ENCODE measurements at places on chromosomes 5 and 9.

DNA sequence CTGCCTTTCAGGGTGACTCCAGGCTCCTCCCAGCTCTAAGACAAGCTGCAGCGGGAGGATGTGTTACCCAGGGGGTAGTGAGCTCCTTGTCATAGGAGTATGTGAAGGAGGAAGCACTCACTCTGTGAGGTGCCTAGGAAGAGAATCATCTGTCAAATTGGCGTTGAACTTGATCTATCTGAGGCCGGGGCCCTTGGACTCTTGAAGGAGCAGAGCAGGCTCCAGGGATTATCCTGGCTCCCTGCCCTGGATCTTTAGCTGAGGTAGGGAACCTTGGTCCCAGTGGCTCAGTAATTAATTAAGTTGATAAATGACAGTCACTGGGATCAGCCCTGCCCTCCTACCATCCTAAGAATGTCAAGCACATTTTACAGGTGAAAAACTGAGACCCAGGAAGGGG, 15.5 kb downstream of the ADGRD2 start:
- DNase-seq, result peak; percentile 62

DNA sequence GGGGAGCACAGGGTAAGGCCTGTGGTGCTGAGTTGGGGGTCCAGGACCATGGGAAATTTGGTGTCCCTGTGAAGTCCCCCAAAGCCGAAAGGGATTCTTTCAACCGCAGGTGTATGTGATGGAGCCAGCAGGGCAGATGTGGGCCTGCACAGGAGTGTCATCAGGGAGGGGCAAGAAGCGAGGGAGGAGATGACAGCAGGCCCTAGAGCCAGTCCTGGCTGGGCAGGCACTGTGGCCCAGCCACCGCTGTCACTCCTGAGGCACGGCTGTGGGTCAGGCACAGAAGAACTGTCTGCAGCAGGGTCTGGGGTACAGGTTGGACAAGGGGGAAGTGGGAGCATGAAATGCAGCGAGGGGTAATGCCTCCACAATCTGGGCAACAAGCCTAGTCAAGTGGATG, 4.8 kb downstream of the HK3 start:
- DNase-seq, result no peak

DNA sequence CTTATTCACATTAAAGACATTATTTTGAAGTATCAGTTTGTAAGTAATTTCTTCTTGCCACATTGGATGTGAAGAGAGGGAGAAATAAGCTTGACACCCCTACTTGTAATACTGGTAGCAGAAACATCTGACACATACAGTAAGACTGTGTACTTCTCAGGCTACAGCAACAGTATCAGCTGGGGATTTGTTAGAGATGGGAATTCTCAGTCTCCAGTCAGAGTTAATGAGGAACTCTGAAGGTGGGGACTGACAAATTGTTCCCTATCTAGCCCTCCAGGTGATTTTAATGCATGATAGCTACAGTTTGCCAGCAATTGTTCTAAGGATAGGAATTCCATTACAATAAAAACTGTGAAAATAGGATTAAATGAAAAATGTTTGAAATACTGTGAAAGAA, 524.8 kb downstream of the PRR16 start:
- DNase-seq, result peak; percentile 51

GRCh38 chr5:132006331-132007120, 4.9 kb downstream of the ACSL6 start:
- no peak for DNase-seq

- DNase-seq, result no peak
Measured at GRCh38 chr5:162268694-162269481, 201.3 kb downstream of the GABRG2 start.

DNA sequence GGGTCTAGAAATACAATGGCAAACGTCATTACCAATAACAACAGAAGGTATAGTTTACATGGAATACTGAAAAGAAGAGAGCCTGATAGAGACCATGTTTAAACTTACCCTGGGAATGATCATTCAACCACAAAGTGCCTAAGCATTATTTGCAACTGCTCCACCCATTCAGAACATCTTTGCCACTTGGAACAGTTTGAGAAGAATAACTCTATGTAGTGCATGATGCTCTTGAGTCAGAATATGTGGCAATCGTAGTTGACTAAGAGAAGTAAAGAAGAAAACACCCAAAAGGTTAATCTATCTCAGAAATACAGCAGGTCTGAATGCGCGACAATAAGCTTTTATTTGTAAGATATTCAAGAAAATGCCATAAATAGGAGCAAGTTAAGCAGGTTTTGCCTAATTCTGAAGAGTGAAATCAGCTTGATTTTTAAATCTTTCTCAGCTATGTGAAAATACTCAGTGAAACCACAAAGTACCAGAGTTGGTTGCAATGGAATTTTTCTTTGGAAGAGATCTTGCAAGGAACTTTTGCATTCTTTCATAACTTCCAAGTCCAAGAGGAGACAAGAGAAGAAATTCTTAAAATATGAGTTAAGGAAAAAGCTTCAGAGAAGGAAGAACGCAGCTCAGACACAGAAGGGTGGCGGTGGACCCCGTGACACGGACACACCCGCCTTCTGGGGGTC, 64.3 kb downstream of the HABP4 start:
- DNase-seq, result no peak

- DNase-seq, result peak; percentile 56
Measured at GRCh38 chr9:35910613-35911359, 1.5 kb downstream of the SPAAR start.

- DNase-seq, result no peak
Measured at GRCh38 chr5:67291671-67292070, 95.1 kb upstream of the CD180 start.

DNA sequence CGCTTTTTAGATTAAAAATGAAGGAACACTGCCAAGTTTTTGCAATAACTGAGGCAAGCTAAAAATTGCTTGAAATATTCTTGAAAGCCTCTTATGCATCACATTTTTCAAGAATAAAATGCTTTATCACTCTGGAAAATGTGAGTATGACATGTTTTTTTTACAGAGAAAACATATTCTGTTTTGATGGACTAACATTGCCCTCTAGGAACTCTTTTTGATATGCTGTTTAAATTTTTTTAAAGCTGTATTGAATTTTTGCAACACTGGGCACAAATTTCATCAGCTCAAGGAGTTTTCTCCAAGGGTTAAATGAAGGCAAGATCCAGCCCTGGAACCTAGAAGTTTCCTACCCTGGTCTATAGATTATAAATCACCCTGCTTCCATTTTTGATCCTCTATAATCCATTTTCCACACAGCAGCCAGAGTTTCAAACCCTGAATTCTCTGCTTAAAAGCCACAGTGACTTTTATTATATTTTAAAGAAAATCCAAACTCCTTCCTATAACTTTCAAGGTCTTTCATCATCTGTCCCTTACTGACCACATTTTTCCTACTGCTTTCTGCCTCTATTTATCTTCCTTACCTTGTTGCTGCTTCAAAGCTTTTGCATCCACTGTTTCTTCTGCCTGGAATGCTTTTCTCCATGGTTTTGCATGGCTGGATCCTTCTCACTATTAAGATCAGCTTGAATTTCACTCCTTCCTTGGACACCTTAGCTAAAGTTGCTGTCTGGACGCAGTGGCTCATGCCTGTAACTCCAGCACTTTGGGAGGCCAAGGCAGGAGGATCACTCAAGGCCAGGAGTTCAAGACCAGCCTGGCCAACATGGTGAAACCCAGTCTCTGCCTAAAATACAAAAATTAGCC, 60.9 kb downstream of the IL31RA start:
- DNase-seq, result no peak

GRCh38 chr5:112958093-112959088, 18.2 kb upstream of the DCP2 start:
- peak; percentile 60 for DNase-seq

GRCh38 chr9:135294836-135295235, 184.7 kb upstream of the PPP1R26 start:
- no peak for DNase-seq

- no peak for DNase-seq
Measured at GRCh38 chr5:118044169-118044568, 944.2 kb downstream of the DTWD2 start.

GRCh38 chr9:32706004-32706724, 70.7 kb upstream of the TAF1L start:
- DNase-seq, result no peak

DNA sequence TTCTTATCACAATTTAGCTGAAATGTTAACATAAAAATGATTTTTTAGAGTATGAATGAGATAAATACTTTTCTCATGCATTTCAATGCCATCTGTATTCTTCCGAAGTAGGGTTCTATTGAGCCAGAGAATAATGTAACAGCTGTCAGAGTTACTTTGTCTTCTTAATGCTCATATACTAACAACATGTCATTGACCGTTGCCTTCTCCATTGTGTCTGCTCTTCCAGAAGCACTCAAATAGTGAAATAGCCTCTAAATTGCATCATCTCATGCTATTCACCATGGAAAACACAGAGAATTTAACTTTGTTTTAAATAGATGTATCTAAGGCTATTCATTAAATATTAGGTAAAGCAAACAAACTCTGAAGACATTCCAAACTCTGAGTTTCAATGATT, 1875.9 kb upstream of the CDH9 start:
- DNase-seq, result no peak

DNA sequence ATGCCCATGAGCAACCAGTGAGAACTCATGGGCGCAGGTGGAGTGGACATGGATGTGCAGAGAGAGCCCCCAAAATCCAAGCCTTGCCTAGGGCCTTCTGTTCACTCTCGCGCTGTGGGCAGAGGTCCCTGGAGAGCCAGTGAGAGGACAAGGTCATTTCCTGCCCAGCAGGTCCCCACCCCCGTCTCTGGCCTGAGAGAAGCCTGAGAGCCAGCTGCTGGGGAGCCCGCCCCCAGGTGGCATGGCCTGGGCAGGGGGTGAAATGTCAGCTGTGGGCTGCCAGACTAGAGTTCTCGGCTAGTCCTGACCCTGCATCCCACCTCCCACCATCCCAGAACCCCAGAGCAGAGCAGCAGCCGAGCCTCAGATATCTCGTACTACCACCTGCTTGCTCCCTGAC, 85.3 kb downstream of the BARX1 start:
- no peak for DNase-seq

DNA sequence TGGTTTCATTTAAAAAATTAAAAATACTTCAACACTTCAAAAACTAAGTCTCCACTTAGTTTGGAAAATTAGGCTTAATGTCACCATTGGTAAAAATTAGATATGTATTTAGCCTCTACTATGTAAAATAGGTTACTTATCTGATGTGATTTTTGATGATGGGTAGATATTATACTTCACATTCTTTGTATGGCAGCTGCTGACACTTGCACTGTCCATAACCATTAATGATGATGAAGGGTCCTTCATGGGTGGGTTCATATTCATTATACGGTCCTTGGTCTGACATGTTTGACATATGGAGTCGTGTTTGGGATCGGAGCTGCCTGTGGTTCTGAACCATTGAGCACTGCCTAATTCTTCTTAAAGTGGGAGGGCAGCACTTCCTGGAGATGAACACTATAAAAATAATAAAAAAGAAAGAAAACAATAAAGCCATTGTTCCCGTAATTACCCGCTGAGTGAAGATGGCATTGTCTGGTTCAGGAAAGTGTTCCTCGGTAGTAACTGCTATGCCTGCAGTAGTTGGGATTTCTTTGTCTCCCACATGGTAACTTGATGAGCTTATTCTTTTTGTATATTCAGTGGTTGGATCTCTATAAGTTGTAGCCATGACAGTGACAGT, 2.2 kb downstream of the LRRTM2 start:
- DNase-seq, result no peak

GRCh38 chr5:32955814-32956213, 244.7 kb downstream of the NPR3 start:
- DNase-seq, result no peak

- no peak for DNase-seq
Measured at GRCh38 chr5:132458651-132459030, 31.9 kb downstream of the IRF1 start.

DNA sequence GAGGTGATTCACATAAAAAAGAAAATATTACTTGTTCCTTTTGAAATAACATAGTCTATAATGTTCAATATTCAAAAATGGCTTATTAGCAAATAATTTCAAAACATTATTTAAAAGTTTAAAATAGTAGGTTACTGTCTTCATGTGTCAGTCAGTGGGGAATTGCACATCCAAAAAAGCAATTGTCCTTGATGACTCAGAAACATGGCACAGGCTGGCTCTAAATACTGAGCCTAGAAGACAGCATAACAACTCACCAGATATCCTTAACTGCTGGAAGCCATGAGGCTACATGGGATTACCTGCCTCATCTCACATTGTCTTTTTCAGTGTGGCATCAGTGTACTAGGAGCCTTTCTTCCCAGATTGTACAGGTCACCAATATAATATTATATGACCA, 439.5 kb upstream of the RGMB start:
- no peak for DNase-seq

GRCh38 chr5:178074266-178074952, 38.9 kb upstream of the N4BP3 start:
- DNase-seq, result peak; percentile 10

- no peak for DNase-seq
Measured at GRCh38 chr9:76313771-76314170, 80.5 kb downstream of the RFK start.

Measured in NCI-H82 (cell line).